A549 treated with RU486 at 1 μM for 4 hours (cell line): ENCODE measurements at places on chromosomes 6 and 20. TPM values are rescaled to one million over a fixed set of nuclear protein-coding genes. Genes with fewer than 3 reads are reported as not detected.

TMEM217 gene
- total RNA-seq, result 0.80 to 1.1 TPM (median 0.97 TPM) in 5 replicates

CASP8AP2 gene
- 2.8 to 7.0 TPM (median 6.3 TPM) in 5 replicates for total RNA-seq

ENPP4 gene
- 0.29 to 0.41 TPM (median 0.29 TPM) in 4 of 5 replicates, not detected in the other for total RNA-seq

RIMS1 gene
- not detected in 5 replicates for total RNA-seq

FAM217A gene
- not detected in 5 replicates for total RNA-seq

BMP7 gene
- total RNA-seq, result 0.35 to 0.66 TPM (median 0.39 TPM) in 5 replicates

MATN4 gene
- 0.06 to 0.14 TPM (median 0.12 TPM) in 4 of 5 replicates, not detected in the other for total RNA-seq

MEP1A gene
- total RNA-seq, result not detected in 5 replicates

PCMT1 gene
- 84.5 to 93.1 TPM (median 88.8 TPM) in 5 replicates for total RNA-seq
